ENCODE measurements at places on chromosomes 2 and 18.

- no peak for DNase-seq
These were observed 95.9 kb upstream of the LCLAT1 start for GRCh38 chr2:30351116-30351515.

- no peak for DNase-seq
These were observed 50.7 kb upstream of the HAAO start for GRCh38 chr2:42843131-42843530.

GRCh38 chr18:65876310-65876709 is 125.5 kb downstream of the CDH7 start:
- no peak for DNase-seq

DNA sequence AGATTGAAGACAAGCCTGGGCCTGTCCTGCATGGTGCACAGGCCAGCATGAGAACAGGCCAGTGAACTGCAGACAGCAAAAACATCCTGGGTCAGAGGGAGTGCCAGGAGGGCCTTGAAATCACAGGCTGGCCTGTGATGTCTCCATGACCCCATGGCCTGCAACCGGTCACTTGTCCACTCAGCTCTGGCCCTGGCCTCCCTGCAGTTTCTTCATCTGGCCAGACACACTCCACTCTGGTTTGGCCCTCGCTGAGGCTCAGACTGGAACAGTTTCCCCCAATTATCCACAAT is 12.6 kb downstream of the CYRIA start:
- DNase-seq, result no peak

DNA sequence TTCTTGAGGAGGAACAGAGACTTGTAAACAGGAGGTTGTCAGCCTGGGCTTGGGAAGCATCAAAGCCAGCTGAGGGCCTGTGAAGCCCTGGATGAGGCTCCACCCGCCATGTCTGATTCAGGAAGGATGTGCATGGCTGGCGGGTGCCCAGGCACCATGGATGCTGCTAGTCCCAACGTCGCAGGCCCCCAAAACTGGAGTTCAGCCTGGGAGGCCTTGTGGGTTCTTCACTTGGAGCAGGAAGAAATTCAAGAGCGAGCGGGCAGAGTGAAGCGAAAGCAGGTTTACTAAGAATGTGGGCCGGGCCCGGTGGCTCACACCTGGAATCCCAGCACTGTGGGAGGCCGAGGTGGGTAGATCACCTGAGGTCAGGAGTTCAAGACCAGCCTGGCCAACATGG is 12.1 kb upstream of the PXDN start:
- DNase-seq, result no peak

DNA sequence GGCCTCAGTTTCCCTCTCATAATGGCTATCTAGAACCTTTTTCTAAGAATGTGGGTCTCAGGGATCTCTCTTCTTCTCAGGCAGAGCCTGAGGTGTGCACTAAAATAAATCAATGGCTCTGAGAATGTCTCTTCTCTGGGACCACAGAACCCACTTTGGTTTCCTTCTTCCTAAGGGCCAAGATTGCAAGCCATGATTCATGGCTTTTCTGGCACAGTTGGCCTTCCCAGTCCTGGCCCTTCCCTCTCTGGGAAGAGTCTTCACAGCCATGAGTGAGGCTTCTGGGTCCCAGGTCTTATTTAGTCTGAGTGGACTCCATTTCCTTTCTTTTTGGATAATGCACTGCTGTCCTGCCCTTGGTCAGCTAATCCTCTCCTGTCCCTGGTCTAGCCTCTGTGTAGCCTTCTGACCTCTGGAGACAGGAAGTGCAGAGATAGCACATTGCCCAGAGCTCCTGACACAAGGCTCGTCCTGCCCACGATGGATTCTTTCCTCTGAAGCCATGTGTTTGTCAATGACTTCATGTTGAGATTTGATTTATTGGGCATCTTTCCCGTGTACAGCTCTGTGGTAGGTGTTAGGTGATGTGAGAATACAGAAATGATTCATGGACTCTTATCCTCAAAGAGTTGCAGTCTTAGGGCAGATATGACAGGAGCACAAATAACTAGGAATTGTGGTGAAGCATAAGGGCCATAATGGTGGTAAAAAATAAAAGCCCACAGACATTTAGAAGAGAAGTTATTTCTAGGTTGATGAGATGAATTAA is 245.0 kb downstream of the CLIP4 start:
- DNase-seq, result no peak

DNA sequence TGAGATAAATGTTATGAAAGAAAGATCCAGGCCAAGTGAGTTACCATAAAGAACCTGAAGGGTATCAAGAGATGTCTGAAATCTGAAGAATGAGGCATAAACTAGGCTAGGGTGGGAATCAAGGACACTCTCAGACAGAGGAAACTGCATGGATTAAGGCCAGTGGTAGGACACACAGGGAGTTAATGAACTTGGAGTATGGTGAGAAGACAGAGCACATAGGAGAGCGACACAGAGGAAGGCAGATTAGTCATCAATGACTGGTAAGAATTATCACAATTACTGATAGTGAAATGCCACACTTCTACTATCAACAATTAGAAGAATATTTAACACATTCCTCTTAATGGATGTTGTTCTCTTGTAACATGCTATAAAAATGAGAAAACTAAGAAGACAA is 76.9 kb downstream of the TTC21B start:
- DNase-seq, result peak; percentile 8

DNA sequence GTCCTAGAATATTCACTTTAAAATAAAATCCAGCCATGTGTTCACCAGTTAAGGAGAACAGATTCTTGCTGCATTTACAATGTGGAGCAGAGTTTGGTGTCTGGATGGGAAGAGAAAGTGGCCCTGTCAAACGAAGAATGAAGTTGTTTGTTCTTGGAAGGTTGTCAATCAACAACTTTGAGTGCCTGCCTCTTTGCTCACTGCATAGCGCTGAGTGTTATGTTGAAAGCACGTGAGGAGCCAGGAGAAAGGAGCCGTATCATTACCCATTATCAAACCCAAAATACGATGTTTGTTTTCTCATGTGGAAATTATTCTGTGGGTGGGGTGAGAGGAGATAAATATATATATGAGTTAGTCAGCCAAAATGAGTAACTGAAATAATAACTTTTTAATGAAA is 492.5 kb upstream of the POU3F3 start:
- no peak for DNase-seq

GRCh38 chr2:96501471-96501874 is 3.7 kb downstream of the NEURL3 start:
- no peak for DNase-seq

- DNase-seq, result no peak
These were observed 17.5 kb downstream of the CYRIA start for GRCh38 chr2:16647992-16648617.

- DNase-seq, result peak; percentile 21
These were observed 7.7 kb downstream of the MGAT5 start for GRCh38 chr2:134261398-134262131.

DNA sequence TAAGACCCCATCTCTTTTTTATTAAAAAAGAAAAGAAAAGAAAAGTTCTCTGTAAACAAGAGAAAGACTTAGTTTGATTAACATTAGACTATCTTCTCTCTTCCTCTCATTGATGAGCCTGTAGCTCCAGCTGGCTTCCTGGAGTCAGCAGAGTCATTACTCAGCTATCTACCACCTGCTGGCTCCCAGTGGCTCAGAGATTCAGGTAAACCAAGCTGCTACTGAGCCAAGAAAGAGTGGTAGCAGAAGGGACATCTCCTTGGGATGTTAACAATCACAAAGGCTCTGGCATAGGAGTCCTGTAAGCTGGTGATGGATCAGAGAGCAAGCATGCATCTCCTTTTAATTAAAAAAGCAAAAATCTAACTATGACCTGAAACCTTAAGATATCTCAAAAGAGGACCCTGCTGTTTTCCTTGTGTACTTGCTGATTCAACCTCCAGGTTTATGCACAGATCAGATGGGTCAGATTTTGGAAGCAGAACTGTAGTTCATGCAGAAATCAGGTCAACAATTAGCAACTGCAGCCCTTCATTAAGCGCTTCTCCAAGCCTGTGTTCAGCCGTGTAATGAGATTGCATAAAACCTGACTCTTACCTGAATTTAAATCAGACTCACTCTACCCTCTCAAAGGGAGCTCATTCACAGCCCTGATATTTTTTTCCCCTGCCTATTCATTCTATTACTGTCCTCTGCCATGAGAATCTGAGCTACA is 225.8 kb downstream of the RNF152 start:
- DNase-seq, result no peak

- DNase-seq, result no peak
These were observed 31.5 kb upstream of the TSPYL6 start for GRCh38 chr2:54287532-54287931.

DNA sequence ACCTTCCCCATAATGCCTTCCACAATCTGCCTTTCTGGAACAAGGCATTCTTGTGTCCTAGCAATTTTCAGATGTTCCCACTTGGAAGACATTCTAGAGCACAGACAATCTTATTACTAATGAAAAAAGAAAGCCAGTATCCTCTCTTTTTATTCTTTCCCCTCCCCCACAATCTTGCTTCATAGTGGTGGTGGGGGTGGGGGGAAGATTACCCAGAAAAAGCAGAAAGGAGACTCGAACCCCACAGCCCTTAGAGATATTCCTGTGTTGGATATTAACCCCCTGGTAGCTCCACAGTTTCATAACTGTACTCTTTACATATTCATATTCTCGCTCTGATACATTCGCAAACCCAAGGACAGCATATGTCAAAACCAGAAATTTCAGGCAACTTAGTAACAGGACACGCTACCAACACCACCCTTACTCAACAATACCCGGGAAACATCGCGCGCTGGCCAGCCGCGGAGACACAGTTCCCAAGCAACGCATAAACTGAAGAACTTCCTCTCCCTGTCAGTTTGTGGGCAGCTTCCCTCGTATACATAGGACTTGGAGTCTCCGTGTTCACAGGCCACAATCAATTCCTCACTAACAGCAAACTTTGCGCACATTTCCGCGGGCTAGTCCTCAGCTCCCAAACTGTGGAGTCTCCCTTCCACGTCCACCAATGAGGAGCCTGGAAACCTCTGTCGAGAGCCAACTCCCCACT is 793 bp downstream of the NR4A2 start:
- DNase-seq, result peak; percentile 88

- DNase-seq, result no peak
These were observed 153.2 kb downstream of the DDX1 start for GRCh38 chr2:15744820-15745219.

GRCh38 chr2:160168878-160169277 is 31.2 kb downstream of the ITGB6 start:
- no peak for DNase-seq

- DNase-seq, result no peak
These were observed 53.7 kb downstream of the RIT2 start for GRCh38 chr18:43061816-43062215.

DNA sequence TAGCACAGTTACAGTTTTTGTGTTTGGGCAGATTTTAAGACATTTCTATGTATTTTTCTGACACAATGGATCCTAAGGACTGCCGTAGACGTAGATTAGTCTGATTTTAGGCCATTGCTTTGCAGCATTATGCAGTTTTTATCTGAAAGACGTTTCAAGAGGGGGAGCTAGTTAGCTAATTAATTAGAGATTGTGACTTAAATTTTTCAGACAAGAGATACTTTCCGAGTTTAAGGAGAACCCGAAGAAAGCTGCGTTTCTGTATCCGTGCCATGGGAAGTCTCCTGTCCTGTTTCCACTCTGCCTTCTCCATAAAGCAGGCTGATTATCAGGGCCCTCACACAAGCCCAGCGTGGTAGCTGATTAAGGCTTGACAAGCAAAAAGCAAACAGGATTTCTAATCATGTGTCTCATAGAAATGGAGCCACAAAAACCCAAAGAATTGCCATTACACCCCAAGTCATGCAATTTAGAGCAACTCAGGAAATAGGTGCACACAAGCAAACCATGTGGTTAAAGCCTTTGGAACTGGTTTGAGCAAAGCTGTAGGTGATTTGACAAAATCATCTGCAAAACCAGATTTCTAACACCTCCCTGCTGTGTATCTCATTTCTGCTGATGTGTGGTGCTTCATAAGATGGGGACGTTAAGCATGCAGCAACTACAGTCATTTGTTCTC is 808.1 kb downstream of the RNF144A start:
- DNase-seq, result peak; percentile 24

GRCh38 chr2:8298783-8299182 is 383.1 kb upstream of the ID2 start:
- DNase-seq, result peak; percentile 99

- DNase-seq, result no peak
These were observed 411.2 kb upstream of the ETAA1 start for GRCh38 chr2:66985906-66986305.

GRCh38 chr2:130371723-130372054 is 15.8 kb downstream of the PTPN18 start:
- DNase-seq, result peak; percentile 84

- DNase-seq, result peak; percentile 80
These were observed 2.4 kb downstream of the EPAS1 start for GRCh38 chr2:46299365-46300263.

DNA sequence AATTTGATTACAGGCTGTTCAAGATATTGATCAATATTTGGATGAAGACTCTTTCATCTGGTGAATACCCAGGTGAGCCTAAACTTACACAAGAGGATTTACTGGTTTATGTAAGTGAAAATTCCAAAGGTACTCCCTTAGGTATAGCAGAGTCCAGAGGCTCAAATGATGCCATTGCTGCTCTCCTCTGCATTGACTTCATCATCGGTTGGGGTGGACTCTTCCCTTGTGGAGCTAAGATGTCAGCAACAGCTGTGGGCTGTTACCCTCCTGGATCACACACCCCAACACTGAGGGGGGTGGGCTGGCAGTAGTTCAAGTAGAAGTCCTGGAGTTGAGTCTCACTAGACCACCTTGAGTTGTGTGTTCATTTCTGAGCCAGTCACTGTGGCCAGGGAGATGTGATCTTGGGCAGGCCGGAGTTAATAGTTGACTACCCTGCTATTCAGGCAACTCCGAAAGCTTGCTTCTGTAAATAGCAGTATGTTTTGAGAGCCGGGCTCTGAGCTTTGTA is 236.9 kb downstream of the PTPRM start:
- DNase-seq, result no peak

DNA sequence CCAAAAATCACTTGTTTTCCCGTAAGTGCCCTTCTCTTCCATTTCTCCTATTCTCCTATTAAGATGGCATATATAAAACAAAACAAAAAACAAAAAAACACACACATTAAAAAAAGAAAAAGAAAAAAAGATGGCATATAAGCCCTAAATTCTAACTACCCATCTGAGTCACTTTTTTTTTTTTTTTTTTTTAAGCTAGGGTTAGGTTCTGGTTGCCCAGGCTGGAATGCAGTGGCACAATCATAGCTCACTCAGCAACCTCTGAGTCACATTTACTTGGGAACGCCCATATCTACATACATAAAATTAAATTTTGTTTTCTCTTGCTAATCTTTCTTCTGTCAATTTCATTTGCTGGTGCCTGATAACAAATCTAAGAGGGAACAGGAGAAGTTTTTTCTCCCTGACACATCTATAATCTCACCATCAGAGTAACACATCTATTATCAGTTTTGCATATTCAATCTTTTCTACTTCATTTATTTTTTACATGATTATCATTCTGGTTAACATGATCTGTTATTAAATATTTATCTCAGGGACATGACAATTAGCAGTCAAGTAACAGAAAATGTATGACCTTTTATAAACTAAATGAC is 52.1 kb downstream of the EEF1B2 start:
- no peak for DNase-seq

DNA sequence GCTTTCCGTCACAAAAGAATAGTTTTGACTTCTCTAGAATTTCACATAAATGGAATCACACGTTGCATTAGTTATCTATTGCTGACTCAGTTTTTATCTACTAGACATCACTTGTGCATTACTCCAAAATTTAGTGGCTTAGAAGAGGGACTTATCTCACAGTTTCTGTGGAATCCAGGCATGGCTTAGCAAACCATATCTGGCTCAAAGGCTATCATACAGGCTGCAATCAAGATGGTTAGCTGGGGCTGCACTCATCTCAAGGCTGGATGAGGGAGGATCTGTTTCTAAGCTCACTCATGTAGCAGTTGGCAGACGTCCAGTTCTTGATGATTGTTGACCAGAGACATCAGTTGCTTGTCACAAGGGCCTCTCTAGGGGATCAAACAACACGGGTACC is 6.6 kb upstream of the DSC3 start:
- DNase-seq, result no peak

Data from NB4 (cell line).